A549 treated with ZK216348 at 1 μM for 4 hours (cell line): ENCODE measurements at places on chromosomes 11 and 22. TPM values are rescaled to one million over a fixed set of nuclear protein-coding genes. Genes with fewer than 3 reads are reported as not detected.

RHOD gene
- 28.9 to 58.5 TPM (median 44.9 TPM) in 5 replicates for total RNA-seq

CRKL gene
- 20.7 to 24.6 TPM (median 22.5 TPM) in 5 replicates for total RNA-seq

VSIG10L2 gene
- not detected in 5 replicates for total RNA-seq

UBQLN3 gene
- total RNA-seq = not detected in 5 replicates

BTG4 gene
- 0.21 to 0.27 TPM in 2 of 5 replicates, not detected in the others for total RNA-seq
